ENCODE measurements at places on chromosomes 3 and 15.

GRCh38 chr3:53009826-53010539 is 35.9 kb downstream of the SFMBT1 start:
- DNase-seq, result no peak

- no peak for DNase-seq
Measured at GRCh38 chr3:129463716-129464115, 23.7 kb downstream of the IFT122 start.

GRCh38 chr3:99774467-99774866 is 43.2 kb upstream of the CMSS1 start:
- no peak for DNase-seq

DNA sequence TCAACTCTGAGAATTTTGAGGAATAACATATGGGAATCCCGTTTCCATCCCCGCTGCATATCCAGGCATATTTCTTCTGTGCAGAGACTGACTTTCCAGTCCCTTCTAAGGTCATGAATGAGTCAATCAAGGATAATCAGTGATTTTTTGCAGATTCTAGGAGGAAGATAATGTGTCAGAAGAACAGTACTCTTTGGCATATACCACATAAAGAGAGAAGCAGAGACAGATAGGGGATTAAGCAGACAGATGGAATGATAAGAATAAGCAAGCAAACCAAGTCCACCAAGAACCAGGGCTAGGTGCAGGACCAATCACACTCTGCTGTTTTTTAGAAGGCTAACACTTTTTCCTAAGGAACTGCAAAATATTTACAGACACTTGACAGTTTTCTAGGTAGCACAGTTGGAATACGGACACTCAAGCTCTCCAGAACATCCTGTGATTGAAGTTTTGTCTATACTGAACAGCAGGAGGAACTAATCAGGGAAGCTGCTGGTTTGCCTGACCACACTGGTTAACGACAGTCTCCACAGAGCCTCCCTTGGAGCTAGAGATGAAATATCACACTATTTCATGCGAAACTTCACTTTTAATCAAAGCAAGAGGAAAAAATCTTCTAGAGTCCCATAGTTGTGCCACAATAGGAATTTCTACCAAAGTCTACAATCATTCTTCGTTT is 450.0 kb upstream of the KCNMB2 start:
- no peak for DNase-seq

GRCh38 chr3:79297245-79297960 is 470.4 kb downstream of the ROBO1 start:
- DNase-seq, result no peak
